Activated CD4-positive, alpha-beta T cell treated with anti-CD3 and anti-CD28 coated beads, Interleukin-10, Interleukin-2, amounts not matched to agents 100 ng/mL and 50 ng/mL, durations not matched to agents 16 hours and 8 hours (primary cell): ENCODE measurements at places on chromosomes 3 and 15.

GRCh38 chr3:10352146-10352911, 31.4 kb upstream of the SEC13 start:
- DNase-seq = no peak

DNA sequence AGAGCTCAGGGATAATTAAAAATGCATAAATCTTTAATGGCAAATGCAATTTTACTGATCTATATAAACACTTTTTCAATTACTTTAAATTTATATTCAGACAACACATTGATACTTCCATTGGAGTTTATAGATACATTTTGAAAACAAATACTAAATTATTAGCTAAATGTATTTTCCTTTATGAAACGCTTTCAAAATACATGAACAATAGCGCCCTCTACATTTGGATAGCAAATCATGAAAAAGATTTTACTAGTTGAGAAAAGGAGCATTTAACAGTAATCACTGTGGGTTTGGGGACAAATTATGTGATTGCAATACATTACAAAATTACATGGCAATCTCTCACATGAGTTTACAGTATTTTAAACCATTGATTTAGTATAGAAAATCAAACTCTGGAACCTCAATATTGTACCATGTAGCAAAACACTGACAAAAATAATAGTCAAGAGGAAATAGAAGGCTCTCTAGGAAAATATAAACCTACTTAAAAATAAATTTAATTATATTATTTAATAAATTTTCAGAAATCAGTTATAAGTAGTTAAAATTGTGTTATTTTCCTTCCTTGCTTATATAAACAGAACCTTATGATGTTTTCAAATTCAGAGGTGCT, 207.9 kb downstream of the ZIC1 start:
- DNase-seq = no peak

- no peak for DNase-seq
These were observed 213.3 kb upstream of the TGFBR2 start for GRCh38 chr3:30393079-30393478.

GRCh38 chr3:54826251-54826691, 101.6 kb downstream of the LRTM1 start:
- DNase-seq = no peak

- peak; percentile 82 for DNase-seq
These were observed 175.0 kb downstream of the CFAP20DC start for GRCh38 chr3:58874795-58875194.

GRCh38 chr15:78392430-78392829, 45.6 kb upstream of the IREB2 start:
- DNase-seq = no peak

GRCh38 chr15:32872621-32873283, 154.9 kb downstream of the GREM1 start:
- DNase-seq = no peak

GRCh38 chr15:68818769-68819494, 1.8 kb downstream of the ANP32A start:
- DNase-seq = peak; percentile 59

GRCh38 chr15:97944724-97945123, 15.8 kb upstream of the ARRDC4 start:
- DNase-seq = no peak

DNA sequence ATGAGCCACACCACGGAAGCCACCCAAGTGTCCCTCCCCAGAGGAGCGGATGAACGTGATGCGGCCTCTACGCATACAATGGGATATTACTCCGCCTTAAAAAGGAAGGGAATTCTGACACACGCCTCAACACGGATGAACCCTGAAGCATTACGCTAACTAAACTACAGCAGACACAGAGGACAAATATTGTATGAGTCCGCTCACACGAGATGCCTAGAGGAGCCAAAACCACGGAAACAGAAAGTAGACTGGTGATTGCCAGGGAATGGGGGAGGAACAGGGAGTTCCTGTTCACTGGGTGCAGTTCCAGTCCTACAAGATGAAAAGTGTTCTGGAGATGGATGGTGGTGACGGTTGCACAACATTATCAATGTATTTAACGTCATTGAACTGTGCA, 32.7 kb downstream of the SRGAP3 start:
- DNase-seq = no peak

DNA sequence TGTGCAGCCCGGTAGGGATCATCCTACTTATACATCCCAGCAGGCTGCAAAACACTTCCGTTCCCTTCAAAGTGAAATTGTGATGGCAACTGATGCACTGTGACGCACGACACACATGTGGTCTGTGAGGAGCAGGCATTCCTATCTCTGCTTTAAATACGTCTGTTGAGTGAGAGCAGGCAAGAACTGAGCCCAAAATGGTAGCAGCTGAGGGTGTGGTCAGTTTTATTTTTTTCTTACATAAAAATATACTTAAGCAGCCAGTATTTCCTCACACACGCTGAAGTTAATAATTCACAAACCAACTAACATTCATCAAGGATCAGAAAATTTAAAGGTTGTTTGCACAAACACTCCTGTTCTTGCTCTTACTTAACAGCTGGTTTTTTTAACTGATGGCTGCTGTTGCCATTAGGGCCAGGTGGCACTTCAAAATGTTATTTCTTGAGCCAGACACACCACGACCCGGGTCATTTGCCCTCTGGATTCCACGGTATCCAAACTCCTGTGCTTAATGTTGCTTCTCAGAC, 23.9 kb downstream of the LRIG1 start:
- DNase-seq = no peak

- DNase-seq = no peak
These were observed 110.8 kb upstream of the MME start for GRCh38 chr3:154969366-154969765.

DNA sequence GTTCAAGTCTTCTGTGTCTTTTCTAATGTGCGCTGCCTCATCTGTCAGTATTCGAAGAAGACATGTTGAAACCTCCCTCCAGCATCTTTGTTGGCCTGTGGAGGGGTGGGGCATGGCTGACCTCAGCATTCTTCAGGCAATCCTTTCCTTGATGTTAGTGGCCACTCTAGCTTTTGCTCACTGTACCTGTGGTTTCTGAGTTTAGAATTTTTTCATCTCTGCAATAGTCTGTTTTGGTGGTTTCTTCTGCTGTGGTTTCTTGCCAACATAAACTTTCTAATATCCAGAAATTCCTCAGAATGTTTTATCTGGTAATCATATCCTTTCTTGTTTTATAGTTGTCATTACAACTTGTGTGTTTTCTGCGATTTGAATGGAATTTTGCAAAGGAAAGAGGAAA, 251.3 kb upstream of the NR2E3 start:
- DNase-seq = no peak

GRCh38 chr3:119395923-119396358, 67.5 kb downstream of the TMEM39A start:
- DNase-seq = peak; percentile 56

GRCh38 chr3:25686766-25687165, 22.1 kb upstream of the TOP2B start:
- no peak for DNase-seq

- no peak for DNase-seq
These were observed 102.5 kb upstream of the TJP1 start for GRCh38 chr15:29924750-29925149.

- no peak for DNase-seq
These were observed 6.7 kb downstream of the CCR5AS start for GRCh38 chr3:46400000-46400734.

- no peak for DNase-seq
These were observed 39.3 kb downstream of the CHRD start for GRCh38 chr3:184419171-184419570.

GRCh38 chr15:69807721-69808120, 290.0 kb downstream of the TLE3 start:
- peak; percentile 4 for DNase-seq

GRCh38 chr15:49686599-49686998, 65.8 kb downstream of the DTWD1 start:
- no peak for DNase-seq

DNA sequence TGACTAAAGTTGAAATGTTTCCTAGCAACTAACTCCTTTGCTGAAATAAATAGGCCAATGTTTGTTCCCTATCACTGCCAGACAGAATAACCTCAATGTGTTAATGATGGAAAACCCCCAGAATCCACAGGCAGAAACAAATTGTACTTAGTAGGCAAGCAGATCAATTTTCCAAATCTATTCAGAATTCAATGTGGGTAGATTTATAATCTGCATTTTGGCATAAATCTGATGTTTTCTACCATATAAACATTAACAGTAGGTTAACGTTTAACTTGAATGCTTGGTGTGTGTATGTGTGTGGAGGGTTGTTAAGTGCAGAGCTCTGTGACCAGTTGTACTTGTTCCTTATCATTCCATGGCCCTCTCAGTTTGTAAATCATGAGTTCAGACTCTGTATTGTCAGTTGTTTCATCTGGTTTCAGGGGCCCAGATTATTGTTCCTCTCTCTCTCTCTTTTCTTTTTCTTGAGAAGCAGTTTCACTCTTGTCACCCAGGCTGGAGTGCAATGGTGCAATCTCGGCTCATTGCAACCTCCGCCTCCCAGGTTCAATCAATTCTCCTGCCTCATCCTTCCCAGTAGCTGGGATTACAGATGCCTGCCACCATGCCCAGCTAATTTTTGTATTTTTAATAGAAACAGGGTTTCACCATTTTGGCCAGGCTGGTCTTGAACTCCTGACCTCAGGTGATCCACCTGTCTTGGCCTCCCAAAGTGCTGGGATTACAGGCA, 32.8 kb downstream of the PLSCR1 start:
- no peak for DNase-seq

DNA sequence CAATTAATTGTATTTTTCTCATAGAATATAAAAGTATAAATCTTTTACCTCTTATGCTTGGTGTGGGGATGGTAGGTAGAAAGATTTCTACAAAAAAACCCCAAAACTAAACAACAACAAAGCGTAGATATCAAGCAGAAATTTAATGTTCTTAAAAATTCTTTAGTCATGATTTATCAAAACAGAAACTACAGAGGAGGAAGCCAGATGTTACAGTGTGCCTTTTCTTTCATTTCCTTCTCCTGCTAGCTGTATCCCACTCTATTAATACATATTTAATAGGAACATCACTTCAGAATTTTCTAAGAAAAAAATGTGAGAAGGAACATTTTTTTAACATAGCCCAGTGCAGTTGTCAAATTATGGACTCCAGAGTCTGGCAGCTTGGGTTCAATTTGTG, 420.6 kb downstream of the TUSC7 start:
- DNase-seq = no peak

- DNase-seq = no peak
These were observed 37.1 kb downstream of the SEC22C start for GRCh38 chr3:42544492-42545283.

- peak; percentile 10 for DNase-seq
These were observed 361.4 kb upstream of the ICE2 start for GRCh38 chr15:60840306-60840702.

DNA sequence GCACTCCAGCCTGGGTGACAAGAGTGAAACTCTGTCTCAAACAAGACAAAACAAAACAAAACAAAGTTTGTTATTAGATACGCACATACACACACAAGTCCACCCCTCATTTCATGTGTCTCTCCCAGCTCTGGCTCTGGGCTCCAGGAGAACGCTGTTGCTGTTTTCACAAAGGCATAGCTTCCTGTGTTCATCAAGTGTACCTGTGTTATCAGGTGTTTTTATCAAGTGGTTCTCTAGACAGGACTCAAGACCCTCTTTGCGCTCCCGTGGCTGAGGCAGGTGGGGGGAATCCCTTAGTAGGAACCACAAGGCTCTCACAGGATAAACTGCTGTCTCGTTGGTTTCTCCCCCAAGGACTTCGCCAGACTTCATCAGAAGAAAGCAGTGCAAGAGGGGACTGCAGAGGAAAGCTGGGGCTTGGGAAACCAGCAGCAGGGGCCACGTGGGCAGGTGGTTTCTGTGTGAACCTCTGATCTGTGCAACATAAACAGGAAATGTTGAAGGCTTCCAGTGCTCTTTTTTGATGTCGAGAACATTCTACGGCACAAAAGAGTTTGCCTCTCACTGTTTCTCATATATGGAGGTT, 6.9 kb upstream of the PPP1R2 start:
- DNase-seq = peak; percentile 79

DNA sequence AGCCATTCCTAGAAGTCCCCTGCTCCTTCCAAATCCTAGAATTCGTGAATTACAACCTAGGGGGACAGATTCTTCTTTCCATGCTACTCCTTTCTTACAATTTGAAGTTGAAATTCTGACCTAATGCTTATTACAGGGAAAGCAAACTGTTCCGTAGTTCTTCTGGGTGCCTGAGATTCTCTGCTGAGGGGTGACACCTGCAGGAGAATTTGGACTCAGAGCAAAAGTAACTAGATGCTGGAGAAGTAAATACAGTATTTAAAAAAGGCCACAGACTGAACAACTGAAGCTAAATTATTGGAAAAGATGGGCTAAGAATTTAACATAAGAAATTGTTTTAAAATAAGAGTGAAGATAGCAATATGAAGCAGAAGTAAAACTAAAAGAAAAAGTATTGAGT, 37.9 kb downstream of the ACAD9 start:
- DNase-seq = no peak

GRCh38 chr15:45121706-45122417, 7.7 kb downstream of the DUOXA2 start:
- DNase-seq = no peak

DNA sequence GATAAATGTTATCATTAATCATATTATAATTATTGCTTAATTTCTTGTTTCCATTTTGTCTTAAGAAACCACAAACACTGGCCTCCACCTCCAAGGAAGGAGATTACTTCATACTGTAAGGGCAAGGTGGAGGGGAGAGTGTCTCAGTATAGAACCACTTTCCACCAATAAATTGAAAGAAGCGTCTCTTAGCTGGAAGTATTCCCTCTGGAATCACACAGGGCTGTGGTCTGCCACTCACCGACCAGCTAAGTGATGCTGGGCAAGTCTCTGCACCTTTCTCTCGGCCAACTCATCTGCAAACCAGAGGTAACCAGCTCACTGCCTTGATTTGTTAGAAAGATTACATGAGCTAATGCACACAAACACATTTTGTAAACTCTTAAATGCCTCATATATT, 63.1 kb downstream of the EIF4E3 start:
- no peak for DNase-seq

- DNase-seq = no peak
These were observed 522 bp upstream of the GXYLT2 start for GRCh38 chr3:72887343-72887704.

- peak; percentile 83 for DNase-seq
These were observed 12.1 kb upstream of the RTP2 start for GRCh38 chr3:187714404-187714979.

- no peak for DNase-seq
These were observed 22.4 kb downstream of the FOXB1 start for GRCh38 chr15:60026555-60026954.
